ENCODE measurements at places on chromosomes 2 and 18. TPM values are rescaled to one million over a fixed set of nuclear protein-coding genes. Genes with fewer than 3 reads are reported as not detected.
A peak's percentile ranks its signal among the peaks of the same experiment; 100 is the strongest.

The EGR4 gene
- total RNA-seq = not detected

The UGT1A8 gene
- not detected for total RNA-seq

DNA sequence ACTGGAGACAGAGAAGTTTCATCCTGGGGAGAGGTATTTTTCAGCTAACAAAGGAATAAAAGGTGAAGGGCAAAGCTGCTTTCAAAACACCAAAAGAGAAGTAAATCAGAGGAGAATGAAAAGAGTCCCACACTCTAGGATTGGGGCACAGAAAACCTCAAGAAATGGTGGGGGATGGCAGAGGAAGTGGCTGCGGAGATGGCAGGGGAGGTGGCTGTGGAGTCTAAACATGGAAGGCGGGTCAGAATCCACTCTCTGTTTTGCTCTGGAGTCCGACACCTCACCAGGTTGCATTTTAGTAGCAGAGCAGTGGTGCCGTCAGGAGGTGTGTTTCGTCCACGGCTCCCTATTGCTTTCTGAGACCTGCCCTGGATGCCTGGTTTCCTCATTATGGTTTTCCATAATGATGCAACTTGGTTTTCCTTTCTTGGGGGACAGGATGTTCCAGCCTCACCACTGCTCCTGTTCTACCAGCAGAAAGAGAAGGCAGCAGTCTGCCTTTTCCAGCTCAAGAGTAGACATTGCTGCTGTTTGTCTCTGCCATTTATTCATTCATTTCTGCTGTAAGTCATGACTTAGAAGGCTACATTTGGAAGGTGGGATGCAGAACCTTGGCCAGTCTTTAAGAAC, 188.7 kb downstream of the ANKRD44 start:
- no peak for DNase-seq

GRCh38 chr2:68256093-68256450, 3.7 kb upstream of the PPP3R1 start:
- no peak for DNase-seq

GRCh38 chr18:22223254-22223964, 54.0 kb downstream of the GATA6 start:
- DNase-seq = peak; percentile 44

The RAB6C gene
- total RNA-seq = under 0.01 TPM

GRCh38 chr2:128630974-128631697, 312.5 kb upstream of the HS6ST1 start:
- no peak for DNase-seq

GRCh38 chr2:108960006-108960405, 29.0 kb downstream of the EDAR start:
- DNase-seq = no peak

The LYG1 gene
- total RNA-seq = 0.32 TPM

DNA sequence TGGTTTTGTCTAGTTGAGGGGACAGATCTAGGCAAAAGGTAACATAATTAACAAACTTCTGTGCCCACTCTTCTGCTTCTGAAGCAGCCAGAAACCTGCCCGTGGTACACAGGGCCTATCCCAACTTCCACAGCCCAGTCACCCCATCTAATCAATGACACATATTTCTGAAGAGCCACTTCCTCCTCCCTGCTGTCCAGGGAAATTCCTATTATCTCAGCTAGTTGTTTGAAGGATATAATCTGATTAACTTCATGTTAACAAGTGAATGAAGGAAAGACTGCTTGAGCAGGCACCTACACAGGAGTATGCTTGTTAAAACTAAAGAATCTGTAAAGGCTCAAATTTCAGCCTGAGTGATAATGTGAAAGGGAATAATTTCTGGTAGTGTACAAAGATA, 61.4 kb downstream of the CCDC148 start:
- no peak for DNase-seq
